ENCODE measurements at places on chromosomes 5 and 9.

DNA sequence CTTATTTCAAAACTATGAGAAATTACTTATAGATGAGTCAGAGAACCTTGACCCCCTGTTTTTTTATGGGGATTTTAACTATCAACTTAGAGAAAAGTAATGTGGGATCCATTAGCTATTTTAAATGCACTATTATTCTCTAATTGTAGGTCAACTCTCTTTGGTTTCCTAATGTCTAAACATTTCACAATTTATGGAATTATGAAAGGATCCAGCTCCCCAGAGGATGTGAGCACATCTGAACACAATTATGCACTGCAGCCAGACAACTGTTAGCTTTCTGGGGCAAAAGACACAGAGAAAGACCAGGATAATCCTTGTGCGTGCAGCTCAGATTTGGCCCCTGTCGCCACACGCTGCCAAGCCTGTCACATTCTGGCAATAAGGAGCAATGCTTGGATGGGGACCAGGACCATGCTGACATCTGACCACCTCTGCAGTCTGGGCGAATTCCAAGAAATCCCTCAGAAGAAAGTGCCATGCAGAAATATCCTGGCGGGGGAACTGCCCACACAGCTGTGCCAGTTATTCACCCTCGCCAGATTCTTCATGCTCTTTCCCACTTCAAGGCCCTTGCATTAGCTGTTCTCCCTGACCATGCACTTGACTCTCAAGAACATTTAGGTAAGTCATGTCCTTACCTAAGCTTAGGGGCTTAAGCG lies 22.2 kb upstream of the CMBL start:
- DNase-seq = no peak

- DNase-seq = no peak
These were observed 127.8 kb downstream of the KCNIP1 start for GRCh38 chr5:170631466-170632195.

DNA sequence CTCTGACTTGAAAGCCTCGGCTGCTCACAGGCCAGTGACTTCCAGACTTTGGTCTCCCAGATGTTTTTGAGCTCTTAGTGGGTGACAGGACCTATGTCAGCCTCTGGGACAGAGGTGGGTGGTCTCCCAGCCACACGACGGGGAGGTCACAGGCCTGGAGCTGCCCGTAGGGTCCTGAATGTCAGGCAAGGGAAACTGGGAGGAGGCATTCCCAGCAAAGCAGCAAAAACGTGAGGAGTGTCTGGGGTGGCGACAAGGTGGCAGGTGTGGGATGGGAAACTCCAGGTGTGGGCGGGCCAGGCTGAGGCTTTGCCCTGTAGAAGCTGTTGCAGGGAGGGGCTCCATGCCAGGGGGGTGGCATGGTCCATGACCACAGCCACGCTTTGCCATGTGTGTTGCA lies 110.5 kb downstream of the CACNA1B start:
- DNase-seq = no peak

DNA sequence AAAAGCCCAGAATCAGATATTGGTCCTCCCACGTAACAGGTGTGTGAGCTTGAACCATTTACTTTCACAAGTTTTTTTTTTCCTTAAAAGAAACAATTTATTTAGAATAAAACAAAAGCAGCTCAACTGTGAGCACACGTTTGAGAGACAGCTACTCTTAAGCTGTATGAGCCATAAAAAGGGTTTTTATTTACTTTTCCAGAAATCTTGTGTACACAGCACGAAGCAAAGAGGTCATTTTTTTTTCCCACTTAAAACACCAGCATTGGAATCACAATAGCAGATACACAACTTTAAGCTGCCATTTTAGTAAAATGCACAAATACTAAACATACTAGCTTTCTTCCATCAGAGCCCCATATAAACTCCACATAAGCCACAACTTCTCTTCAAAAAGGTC lies 44.6 kb downstream of the JAKMIP2 start:
- DNase-seq = no peak

GRCh38 chr9:129177443-129177790 lies 644 bp downstream of the IER5L start:
- no peak for DNase-seq

Measured in central memory CD8-positive, alpha-beta T cell (primary cell).